ENCODE measurements at places on chromosomes 2 and 18. TPM values are rescaled to one million over a fixed set of nuclear protein-coding genes. Genes with fewer than 3 reads are reported as not detected.

DNA sequence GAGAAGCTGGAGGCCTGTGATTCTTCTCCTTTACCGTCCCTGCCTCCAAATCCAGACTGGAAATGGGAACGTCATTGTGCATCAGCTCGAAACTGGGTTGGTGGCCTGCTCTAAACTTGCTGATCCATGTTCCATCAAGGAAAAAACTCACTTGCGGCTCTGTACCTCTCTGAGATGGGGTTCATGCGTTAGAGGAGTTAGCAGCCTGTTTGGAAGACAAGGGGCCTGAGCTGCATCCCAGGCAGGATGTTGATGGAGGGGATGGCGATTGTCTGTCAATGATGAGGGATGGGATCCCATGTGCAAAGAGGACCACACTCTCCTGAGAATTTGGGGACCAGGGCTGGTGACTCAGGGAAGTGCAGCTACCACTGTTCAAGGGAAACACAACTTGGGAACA, 26.0 kb downstream of the TWIST2 start:
- DNase-seq, result no peak

DNA sequence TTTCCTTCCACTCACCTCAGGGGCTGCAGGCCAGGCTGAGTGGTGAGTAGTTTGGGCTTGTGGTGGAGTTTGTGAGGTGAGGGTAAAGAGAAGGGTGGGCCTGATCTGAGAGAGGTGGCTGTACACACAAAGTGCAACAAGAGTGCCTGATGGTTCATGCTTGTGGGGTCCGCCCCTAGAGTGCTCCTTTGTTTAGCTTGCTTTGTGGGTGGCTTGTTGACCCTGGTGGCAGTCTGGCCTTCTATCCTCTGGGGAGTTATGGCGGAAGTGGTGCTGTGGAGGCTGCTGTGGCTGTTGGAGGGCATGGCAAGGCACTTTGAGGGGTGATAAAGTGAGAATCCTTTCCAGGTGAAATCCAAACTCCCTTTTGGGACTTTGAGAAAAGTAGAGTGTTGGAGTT, 10.6 kb downstream of the UBE2F start:
- no peak for DNase-seq

- no peak for DNase-seq
Observed at GRCh38 chr2:19131871-19132270, 226.6 kb downstream of the OSR1 start.

Gene UNC80
- polyA plus RNA-seq, result 1.3 TPM

GRCh38 chr18:3305354-3305762, 43.4 kb downstream of the MYL12B start:
- no peak for DNase-seq

Gene ARHGAP25
- not detected for polyA plus RNA-seq

DNA sequence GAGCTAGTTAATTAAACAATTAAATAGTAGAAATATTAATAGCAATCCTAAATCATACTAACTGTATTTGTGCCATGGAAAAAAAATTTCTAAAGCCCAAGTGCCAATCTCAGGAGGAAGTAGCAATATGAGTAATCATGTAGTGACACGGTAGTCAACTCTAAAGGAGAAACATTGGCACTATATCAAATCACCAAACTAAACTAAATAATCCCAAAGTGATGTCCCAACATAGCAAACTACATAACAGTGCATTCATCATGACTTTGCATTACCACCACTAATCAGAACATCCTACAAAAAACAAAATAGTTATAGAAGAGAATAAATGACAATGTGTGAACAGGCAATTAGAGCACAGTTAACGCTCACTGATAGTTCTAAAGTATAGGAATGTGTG, 195.1 kb downstream of the EXOC6B start:
- no peak for DNase-seq

DNA sequence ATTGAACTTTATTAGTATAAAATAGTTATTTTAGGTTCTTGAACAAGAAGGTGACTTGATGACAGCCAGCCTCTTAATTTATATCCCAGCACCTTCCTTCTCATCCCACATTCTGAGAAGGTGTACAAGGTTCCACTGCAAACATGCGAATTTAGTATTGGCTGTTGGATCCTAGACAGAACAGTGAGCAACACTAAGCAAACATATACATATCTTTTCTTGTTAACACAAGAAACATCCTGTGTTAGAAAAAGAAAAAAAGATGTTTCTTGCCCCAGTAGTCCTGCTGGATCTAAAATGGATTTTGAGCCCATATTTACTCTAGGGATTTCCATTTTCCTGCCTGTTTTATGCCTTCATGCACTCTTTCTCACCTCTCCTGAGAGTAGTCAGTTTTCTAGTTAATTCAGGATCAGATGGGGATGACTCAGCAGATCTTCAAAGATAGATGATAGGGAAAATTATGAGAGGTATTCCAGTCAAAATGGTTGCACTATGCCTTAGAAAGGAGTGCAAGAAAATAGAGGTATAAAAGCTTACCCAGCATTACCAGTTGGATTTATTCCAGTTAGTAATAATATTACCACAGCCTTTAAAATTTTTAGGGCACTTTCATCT, 336.5 kb downstream of the MEIS1 start:
- no peak for DNase-seq

Gene RESP18
- polyA plus RNA-seq, result not detected

- DNase-seq, result no peak
Observed at GRCh38 chr2:127092306-127092705, 14.6 kb downstream of the BIN1 start.

DNA sequence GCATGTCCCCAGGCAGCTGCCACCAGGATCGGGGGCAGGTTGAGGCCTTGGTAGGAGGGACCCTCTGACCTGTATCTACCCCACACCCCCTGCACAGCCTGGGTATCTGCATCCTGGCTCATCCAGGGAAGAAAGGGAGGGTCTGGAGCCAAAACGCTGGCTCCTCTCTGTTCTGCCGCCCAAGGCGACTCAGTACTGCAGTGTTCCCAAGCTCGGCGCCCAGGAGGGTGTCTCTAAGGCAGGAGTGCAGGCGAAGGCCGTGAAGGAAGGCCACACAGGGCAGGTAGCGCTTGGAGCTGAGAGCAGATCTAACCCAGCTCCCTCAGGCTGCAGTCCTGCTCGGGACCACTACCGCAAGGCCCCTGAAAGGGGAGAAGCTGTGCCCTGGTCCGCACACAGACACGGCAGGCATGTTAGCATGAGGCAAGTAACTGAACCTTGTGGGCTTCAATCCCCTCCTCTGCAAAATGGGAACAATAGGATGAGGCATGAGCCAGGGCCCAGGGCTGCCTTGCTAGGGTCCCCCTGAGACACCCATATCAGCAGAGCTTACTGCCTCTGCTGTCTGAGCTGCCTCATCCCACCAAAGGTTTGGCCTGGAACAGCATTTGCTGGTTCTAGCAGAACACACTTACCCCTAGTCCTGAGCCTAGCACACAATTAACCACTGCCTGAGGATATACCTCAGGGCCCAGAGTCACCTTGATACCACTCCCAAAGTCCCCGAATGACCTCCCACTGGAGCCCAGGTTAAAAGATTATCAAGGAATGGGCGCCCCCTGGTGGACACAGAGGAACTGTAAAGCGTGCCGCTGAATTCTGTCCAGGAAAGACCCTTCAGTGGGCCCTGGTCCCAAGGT, 6.5 kb downstream of the PTMA start:
- DNase-seq, result peak; percentile 76

DNA sequence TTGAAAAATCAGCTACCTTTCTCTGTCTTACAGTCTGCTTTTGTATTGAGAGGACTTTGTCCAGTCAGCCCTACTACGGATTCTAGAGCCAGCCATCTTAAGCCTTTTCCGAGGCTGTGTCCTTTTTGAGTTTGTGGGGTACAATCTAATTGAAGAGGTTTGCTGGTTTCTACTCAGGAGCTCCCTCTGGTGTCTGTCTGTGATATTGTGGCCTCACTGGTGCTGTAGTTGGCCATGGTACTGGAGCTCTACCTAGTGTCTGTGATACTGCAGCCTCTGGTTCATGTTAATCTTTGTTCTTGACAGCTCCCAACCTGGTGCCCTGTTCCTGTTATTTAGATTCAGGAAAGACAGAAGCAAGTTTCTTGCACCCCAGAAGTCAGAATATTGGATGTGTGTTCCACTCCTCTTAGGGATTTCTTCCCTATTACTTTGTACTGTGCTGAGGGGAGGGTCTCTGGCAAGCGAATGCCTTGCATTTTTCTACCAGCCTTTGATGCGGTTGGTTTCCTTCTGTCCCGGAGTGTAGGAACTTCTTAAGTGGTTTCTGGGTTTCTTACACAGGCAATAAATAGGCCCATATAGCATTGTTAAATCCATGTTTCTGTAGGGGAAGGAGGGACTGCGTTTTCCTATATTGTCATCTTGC, 78.5 kb downstream of the ACSL3 start:
- DNase-seq, result peak; percentile 35

Gene PSMD1
- 92.3 TPM for polyA plus RNA-seq

- DNase-seq, result no peak
Observed at GRCh38 chr18:62321201-62321600, 3.9 kb upstream of the TNFRSF11A start.

Gene CROCC2
- polyA plus RNA-seq, result not detected

Gene IL37
- polyA plus RNA-seq, result not detected

DNA sequence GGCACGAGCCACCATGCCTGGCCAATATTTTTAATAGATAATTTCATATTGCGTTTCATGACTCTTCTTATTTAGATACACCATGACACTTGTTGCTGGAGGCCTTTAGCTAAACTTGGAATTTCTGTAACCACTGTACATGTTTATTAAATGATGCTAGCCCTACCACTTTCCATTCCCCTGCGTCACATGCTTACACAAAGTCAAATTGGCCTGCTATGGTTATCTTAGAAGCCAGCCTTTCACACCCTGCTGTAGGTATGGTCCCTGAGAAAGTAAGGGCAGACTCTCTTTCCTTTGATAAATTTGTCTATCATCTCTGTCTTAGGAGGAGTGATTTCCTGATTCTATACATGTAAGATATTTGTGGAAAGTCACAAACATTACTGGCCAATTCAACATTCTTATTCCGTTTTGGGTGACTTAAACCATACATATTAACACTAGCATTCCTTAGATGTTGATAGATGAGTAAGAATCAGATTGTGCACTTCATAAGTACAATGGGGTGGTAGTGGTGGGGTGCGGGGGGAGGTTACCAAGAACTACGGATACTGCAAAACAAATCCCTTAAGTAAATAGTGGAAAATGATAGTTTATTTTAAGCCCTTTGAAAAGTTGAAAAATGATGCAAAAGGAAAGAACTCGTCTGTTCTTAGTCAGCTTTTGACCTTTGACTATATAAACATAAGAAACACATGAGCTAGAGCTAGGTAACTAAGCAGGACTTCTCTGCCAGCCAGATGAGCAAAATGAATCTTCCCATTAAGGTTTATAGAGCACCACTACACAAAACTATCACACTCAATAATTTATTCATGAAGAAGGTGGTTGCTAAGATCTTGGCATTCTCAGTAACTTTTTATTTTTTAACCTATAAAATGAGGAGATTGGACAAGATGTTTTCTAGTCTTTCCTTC, 7.9 kb upstream of the NDUFV2 start:
- no peak for DNase-seq

Gene TRAF3IP1
- polyA plus RNA-seq, result 15.0 TPM

Gene DES
- polyA plus RNA-seq, result 0.21 TPM

DNA sequence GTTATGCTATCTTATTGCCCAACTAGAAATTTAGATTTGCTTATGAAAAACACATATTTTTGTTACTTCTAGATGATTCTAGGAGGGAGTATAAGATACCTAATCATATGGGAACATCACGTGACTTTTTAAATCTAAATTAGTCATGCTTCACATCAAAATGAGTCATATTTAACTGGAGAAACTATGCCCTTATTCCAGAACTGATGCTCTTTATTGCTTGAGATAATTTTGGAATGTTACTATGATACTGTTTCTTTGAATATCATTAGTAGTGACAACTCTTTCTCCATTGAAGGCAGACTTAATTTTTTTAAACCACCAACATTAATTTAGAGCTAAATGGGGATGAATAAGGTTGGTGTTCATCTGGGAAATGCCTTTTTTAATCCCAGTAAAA, 19.9 kb upstream of the ELAC1 start:
- DNase-seq, result no peak
